ENCODE measurements at places on chromosomes 5 and 9.

DNA sequence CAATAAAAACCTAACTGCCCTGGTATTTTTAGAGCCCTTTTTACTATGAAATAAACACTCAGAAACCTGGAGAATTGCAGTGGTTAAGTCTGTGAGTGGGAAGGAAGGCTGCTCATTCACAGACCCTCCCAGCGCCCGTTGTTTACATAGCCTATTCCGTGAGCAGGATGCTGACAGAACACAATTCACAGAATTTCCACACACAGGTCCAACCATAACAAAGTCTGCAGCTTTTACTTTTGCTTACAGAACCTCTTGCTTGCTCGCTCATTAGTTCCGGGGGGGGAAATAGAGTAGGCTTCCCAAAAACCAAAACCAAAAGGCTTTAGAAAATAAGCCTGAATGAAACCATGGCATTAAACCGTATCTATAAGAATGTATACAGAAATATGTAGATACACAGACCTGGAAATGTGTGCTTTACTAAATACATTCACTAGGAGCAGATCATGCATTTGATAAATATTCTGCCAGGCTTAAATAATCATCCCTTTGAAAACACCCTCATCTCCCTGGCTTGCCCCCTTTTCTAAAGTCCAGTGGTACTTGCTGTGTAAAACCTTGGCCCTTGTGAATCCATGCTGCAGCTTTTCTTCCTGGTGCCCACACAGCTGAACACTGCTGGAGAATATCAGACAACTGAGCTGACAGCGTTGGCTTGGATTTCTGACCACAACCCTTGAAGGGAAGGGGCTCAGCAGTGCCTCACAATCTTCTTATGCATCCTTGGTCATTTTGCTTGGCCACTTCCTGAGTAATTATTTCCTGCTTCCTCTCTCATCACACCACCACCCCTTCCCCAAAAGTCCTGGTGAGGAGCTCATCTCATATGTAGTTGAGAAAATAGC, 128.0 kb downstream of the FANCC start:
- no peak for DNase-seq

- no peak for DNase-seq
Observed at GRCh38 chr5:53940921-53941320, 369.5 kb downstream of the ARL15 start.

GRCh38 chr9:131098391-131099101, 2.2 kb downstream of the AIF1L start:
- DNase-seq: peak; percentile 18

DNA sequence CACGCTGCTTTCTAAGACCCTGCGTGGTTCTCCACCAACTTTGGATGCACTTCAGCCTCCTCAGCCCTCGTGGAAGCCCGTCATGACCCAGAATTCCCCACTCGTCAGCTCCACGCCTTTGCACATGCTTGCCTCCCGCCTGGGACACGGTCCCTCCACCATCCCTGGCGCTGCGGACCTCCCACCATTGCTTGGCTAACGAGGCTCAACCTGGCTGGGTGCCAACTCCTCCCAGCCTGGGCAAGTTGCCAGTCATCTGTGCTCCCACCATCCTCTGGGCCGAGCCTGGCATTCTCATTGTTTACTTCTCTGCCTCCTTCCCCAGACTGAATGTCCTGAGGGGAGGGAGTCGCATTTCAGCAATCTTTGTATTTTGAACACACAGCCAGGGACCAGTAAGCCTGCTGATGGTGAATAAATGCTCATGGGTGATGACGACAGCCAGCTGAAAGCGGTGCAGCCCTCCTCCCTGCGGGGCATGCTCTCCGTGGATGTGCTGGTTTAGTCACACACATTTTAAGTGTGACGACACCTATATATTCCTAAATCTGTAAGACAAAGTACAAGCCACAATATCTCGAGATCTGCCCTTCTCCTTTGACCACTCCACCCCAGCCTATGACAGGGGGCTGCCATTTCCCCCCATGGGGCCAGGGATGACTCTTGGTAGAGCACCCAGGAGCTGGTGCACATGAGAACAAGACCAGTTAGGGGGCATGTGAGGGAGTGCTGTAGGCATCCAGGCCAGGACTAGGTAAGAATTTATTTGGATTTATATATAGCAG, 37.6 kb downstream of the ANKRD33B start:
- DNase-seq: peak; percentile 70

DNA sequence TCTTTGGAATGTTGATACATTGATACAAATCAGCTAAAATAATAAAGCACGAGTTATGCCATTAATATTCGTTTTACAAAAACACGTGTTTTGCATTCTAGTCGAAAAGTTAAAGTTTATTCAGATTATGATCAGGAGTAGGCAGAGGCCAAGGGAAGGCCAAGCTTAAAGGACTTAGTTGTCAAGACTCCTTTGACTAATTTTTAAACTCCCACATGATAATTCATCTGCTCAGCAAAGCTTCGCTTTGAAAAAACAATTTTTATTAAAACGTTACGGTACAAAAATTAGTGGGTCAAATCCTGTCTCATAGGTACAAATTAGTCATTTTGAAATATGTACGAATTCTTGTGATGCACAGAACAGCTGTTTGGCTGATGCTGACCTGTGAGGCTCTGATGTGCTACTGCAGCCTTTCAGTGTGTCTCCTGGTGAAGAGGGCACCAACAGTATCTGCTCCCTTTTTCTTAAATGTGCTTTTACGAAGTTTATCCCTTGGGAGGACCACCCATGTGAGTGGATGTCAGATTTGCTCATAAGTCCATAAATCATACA, 23.0 kb upstream of the NR3C1 start:
- DNase-seq: no peak

- no peak for DNase-seq
Observed at GRCh38 chr9:97307500-97308163, at the start of gene CCDC180. Gene CCDC180 (plus strand): TSS chr9:97307659. CDS start chr9:97308064, 405 bp downstream.
